Cerebellar nuclear complex (tissue), 1 donor: ENCODE measurements at places on chromosomes 5 and 9.

DNA sequence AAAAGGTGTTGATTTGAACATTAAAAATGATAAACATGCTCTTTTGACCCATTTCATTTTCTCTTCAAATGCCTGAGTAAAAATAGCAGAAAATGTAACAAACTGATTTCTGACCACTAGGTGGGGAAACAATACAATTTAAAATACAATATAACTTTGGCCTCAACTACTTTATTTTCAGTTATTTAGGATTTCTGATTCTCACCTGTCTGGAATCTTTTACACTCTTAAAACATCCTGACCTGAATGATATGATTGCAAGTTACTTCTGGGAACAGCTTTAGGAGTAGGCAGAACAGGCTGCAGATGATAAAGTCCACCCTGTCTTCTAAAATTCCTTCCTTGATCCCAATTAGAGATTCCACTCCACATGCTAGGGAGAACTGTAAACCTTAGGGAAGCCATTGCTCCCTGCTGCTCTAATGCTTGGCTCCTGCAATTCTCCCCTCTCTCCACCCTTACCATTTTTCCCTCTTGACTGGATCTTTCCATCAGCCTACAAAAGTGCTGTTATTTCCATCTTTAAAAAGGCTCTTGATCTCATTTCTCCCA is 70.3 kb downstream of the FYB1 start:
- no peak for DNase-seq

GRCh38 chr9:91157883-91158282 is 203.8 kb downstream of the AUH start:
- no peak for DNase-seq

DNA sequence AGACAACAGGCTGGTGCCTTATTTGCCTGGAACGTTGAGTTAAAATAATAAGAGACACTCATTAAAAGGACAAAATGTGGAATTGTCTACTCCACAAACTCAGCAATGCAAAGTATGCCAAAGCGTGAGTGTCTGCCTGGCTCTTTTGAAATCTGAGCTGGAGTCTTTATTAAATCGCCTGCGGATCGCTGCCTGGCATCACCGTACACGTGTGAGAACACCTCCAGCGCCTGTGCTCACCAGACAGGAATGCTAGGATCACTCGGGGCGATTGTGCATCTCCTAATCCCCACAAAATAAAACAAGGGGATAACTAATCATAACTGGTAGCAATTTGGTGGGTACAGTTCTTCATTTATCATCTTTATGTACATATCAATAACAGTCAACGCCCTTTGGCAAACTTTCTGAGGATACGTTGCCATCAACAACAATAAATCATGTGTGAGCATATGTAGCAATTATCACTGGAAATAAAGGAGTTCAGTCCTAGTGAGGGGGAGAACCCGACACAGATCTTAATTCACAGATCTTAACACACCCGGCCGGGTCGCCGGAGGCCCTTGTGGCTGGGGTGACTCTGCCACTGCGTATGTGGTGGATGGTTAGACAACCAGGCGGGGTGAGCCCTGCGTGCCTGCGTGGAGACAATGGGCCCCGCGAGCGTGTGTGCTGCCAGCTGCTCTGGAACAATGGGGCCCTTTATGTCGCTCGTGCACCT is 284.9 kb upstream of the IRX1 start:
- DNase-seq: no peak

- no peak for DNase-seq
These were observed 6.0 kb downstream of the KIAA1191 start for GRCh38 chr5:176355400-176356178.

DNA sequence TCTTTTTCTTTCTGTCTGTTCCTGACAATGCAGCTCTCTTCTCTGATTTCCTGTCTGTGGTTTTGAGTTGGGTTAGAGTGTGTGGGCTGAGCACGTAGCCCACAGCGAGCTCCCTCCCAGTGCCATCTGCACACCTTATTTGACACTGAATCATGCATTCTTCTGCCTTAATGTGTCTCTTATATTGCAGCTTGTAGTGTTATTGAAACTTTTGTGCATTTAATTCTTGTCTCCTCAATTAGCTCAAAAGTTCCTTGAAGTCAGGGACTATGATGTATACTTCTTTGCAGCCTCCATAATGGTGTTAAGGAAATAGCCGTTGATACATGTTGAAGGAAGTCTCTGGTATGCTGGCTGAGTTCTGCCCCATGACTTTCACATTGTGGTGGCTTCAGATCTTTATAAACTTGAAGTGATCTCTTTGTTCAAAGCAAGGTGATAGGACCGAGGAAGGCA is 576.2 kb upstream of the CLINT1 start:
- DNase-seq: no peak

- DNase-seq: no peak
These were observed 136.3 kb upstream of the BASP1 start for GRCh38 chr5:17081142-17081541.

DNA sequence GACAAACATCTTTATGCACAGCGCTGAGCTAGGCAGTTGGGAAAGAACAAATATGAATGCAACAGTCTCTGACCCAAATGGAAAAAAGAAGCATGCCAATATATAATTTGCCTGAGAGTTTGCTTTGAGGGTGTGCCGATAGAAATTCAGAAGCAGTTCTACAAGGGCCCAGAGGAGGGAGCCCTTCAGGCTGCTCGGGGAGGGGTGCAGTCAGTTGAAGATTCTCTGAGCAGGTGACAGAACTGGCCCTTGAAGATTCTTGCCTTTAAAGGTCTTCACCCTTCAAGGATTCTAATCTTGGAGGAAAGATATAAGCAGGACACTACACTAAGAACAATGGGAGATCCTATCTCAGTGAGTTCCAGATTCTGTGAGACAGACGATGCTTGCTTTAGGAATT is 3.7 kb upstream of the PAPPA start:
- DNase-seq: no peak

DNA sequence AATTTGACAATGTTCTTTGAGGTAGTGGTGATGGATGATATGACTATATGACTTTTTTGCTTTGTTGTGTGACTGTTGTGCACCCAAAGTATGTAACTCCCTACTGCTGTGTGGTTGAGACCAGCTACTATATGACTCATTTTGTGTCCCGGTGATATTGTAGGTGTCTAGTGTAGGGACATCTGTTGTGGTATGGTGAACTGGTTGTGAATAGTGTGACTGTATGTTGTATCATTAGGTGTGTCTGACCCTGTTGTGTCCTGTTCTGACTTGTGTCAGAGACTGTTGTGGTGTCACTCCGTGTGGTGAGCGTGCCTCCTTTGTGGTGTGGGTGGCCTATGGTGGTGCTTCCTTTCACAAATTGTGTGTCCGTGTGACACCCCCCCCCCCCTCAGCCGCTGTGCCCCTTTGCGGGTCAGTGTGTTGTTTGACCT is 11.2 kb upstream of the CXXC5 start:
- no peak for DNase-seq
